ENCODE measurements at places on chromosomes 13 and 19.

GRCh38 chr13:30679483-30680330 lies 55.6 kb upstream of the ALOX5AP start:
- DNase-seq: no peak

- DNase-seq: no peak
Measured at GRCh38 chr19:31350033-31350692, 927 bp upstream of the TSHZ3 start.

DNA sequence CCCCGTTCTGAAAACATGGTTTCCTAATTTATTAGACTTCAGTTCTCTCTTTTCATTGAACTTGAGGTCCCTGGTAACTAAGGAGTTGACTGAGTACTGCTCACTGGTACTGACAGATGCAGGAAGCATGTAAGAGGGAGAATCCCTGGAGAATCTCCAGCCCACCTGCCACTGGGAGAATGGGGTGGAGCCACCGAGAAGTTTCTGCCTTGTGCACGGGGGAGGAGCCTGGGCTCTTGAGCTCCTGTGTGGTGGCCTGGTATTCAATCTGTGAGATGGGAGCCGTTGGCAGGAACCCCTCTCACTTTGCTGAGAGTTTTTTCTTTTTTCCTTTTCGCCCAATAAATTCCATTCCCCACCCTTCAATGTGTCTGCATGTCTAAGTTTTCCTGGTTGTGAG lies 13.2 kb upstream of the AKAP11 start:
- no peak for DNase-seq

- no peak for DNase-seq
Measured at GRCh38 chr19:21498651-21499050, 6.8 kb upstream of the ZNF429 start.

- no peak for DNase-seq
Measured at GRCh38 chr19:10517361-10517759, at the start of gene S1PR5. Gene S1PR5 (minus strand): TSS chr19:10517447. CDS start chr19:10515011, 2,436 bp downstream.

GRCh38 chr13:79602936-79603335 lies 122.0 kb downstream of the NDFIP2 start:
- DNase-seq: no peak

DNA sequence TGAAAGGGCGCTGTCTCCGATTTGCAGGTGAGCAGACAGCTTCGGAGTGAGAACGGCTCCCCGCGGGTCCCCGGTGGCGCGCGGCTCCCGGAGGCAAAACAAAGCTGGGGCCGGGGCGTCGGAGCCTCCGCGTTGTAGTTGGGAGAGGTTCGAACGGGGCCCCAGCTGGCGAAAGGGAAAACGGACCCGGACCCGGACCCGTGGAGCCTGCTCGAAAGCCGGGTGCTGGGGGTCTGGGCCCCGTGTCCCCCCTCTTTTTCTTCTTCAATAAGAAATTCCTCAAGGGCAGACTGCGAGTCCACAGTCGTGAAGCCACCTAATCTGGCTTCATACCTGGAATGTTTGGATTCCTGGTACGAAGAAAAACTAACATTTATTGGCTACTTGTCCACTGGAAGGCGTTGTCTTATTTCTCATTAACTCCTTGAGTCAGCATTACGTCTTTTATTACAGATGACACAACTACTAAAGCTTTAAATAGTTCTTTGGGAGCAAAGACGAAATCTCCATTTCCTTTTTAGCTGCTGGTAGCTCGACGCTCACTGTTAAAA lies 632 bp upstream of the MTIF3 start:
- DNase-seq: no peak

- DNase-seq: no peak
Measured at GRCh38 chr13:74423434-74423833, 289.2 kb upstream of the KLF12 start.

DNA sequence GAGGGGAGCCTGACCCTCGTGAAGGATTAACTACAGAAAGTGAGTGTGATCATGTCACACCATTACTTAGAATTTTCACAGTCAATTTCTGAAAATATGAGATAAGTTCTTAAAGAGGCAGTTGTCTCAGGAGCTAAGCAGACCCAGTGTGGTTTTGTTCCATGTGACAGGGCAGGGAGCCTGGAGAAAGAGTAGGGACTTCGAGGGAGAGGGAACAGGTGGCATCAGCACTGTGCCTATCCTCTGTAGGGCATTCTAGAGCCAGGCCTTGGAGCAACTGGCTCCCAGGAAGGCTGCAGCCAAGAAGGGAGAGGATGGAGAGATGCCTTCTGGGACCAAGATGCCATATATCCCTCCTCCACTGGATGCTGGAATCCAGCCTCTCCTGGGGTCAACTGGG lies 183.0 kb downstream of the TSHZ3 start:
- no peak for DNase-seq

DNA sequence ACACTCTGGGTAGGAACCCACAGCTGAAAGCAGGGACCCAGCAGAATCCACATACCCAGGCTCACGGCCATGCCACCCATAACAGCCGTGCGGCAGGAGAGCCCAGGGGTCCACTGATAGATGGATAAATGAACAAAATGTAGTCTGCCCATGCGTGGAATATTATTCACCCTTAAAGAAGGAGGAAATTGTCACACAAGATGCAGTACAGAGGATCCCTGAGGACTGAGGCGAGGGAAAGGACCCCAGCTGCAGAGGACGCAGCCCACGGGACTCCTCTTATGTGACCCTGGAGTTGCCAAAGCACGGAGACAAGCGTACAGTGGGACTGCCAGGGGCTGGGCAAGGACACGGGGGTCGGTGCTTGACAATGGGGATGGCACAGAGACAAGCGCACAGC lies 10.7 kb downstream of the GRTP1 start:
- no peak for DNase-seq

- no peak for DNase-seq
Measured at GRCh38 chr19:10122045-10122444, 2.3 kb upstream of the EIF3G start.

- no peak for DNase-seq
Measured at GRCh38 chr19:50518091-50519005, 4.6 kb upstream of the ASPDH start.

DNA sequence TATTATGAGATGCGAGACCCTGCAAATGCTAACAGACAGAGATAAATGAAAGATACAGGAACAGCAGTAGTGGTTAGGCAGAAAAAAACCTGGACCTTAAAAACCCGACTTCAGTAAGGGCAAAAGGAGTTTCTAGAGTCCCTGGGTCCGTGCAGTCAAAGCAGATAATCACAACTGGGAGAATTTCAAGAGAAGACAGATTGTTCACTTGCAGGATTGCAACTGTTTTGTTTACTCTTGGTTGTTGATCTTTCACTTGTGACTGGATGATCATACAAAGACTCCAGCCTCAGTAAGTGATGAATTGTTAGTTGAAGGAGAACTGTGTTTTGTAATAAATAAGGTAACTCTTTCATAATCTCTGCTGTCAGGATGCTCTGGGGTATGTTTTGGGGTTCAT lies 135.1 kb downstream of the GPC6 start:
- no peak for DNase-seq

GRCh38 chr19:18433735-18434398 lies 4.1 kb downstream of the ISYNA1 start:
- no peak for DNase-seq

DNA sequence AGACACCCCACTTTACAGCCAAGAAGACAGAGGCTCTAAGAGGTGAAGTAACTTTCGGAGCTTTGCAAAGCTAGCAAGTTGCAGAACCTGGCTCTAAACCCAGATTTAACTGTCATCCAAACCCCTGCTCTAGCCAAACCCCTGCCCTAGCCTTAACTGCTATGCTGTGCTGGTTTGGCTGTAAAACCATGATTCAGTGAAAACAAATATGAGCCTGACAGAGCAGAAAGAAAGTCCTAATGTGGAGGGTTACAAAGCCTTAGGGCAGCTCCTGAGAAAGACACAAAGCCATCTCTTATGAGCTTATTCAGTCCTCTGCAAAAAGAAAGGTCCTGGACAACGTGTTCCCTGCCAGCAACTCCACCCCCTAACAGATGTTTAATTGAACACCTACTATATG lies 172.8 kb downstream of the KATNAL1 start:
- DNase-seq: no peak

DNA sequence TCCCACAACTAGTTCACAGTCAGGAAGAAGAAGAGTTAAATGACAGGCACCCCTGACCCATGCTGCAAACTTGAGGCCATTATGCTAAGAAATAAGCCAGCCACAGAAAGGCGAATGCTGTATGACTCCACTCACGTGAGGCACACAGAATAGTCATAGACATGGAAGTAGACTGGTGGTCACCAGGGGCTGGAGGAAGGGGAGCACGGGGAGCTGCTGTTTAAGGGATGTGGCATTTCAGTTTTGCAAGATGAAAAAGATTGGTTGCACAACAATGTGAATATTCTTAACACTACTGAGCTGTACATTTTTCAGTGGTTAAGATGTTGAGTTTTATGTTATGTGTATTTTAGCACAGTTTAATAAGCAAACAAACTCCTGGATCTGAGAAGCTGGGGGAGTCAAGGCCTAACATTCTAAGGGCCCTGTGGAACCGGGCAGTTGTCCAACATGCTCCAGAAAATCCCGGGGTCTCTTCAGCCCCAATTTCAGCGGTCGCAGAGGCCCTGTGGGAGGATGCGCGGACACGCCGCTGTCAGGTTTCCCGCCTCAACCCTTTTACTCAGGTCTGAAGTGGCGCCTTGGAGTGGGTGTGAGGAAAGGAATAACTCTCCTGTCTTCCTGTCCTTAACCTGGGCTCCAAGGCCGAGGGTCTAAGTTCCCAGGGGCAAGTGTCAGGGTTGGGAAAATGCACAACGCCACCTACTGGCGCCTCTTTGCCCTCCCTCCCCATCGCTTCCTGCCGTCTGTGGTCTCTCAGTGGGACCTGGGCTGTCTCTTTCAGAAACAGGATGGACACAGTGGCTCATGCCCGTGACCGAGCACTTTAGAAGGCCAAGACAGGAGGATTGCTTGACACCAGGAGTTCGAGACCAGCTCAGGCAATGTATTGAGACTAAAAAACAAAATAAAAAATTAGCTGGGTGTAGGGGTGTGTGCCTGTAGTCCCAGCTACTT lies 4.4 kb upstream of the TMEM272 start:
- DNase-seq: no peak

DNA sequence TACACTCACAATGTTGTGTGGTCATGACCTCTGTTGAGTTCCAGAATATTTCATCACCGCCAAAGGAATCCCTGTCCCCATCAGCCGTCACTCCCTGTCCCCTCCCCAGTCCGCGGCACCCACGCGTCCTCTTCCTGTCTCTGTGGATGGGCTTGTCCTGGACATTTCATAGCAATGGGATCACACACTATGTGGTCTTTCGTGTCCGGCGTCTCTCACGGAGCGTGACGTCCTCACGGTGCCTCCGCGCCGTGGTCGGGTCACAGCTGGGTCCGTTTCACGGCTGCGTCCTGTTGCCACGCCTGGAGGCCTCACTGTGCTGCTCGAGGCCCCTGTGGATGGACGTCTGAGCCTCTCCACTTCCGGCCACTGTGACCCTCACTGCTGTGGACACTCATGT lies 6.6 kb downstream of the AZU1 start:
- DNase-seq: no peak

DNA sequence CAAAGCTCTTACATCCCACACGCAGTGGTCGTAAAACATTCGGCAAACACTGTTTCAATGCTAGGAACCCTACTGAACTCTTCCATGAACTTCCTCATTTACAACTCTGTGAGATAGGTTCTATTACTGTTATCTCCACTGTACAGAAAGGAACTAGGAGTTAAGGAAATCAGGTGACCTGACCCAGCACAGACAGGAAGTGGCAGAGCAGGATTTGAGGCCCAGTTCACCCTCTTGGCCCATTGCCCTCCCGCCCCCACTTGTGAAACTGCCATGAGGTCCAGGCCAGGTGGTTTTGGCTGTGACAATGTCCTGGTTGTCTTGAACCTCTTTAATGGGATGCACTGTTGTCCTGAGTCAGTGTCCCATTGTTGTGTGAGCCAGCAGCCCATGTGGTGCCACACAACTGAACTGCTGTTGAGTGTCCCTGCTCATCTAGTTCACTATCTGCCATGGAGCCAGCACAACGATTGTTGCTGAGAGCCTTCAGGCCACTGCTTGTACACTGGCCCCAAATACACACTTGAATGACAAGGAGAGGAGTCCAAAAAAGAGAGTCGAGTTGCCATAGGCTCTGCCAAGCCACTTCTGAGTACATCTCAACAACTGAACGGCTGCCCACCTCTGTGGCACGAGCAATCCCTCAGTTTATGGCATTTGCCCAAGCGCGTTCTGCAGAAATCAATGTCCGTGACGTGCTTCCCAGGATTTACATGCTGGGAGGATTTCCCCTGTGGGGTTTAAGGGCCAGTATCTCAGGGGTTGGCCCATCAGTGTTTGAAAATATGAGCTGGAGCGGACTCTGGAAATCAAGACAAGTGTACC lies 484.6 kb downstream of the TSHZ3 start:
- DNase-seq: no peak

DNA sequence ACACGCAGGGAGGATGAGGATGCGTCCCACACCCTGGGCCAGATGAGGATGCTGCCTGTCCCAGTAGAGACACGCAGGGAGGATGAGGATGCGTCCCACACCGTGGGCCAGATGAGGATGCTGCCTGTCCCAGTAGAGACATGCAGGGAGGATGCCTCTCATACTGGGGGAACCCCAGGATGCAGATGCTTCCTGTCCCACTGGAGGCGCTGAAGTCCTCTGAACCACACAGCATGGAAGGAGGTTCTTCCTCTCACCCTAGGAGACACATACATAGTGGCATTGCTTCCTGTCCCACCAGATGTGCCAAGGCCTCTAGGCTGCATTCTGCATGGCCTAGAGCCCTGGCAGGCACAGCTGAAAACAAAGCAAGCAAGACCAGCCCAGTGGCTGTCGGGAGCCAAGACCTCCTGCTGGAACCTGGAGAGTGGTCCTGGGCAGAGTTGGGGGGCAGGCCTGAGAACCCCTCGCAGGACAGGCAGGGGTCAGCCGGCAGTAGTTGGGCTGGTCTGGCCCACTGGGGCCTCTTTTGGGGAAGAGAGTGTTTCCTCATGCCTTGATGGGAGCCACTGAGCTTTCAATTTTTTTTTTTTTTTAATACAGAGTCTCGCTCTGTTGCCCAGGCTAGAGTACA lies 4.3 kb downstream of the HPN start:
- no peak for DNase-seq

GRCh38 chr19:51586103-51586728 lies 15.1 kb downstream of the ZNF175 start:
- DNase-seq: no peak

DNA sequence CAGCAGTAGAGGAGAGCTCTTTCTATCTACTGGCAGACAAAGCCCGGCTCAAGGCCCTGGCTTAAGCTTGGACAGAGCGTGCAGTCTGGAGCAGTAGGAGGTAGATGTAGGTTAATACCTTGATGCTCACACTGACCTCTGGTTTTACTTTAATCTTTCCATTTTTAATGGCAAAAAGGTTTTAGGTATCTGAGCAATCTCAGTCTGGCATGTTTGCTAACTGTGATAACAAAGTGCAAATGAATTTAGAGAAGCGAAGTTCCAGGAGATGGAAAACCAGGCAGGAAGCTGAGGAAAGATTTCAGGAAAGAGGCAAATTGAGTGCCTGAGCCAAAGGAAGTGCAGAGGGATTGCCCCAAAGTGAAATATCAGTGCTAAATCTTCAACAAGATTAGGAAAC lies 356.6 kb downstream of the FOXO1 start:
- DNase-seq: no peak

Data from HS-5 (cell line).